Left hindlimb (tissue), 1 donor: ENCODE measurements at places on chromosomes 13 and 19.

- DNase-seq = no peak
Measured at GRCh38 chr19:6697291-6697690, 23.2 kb downstream of the C3 start.

DNA sequence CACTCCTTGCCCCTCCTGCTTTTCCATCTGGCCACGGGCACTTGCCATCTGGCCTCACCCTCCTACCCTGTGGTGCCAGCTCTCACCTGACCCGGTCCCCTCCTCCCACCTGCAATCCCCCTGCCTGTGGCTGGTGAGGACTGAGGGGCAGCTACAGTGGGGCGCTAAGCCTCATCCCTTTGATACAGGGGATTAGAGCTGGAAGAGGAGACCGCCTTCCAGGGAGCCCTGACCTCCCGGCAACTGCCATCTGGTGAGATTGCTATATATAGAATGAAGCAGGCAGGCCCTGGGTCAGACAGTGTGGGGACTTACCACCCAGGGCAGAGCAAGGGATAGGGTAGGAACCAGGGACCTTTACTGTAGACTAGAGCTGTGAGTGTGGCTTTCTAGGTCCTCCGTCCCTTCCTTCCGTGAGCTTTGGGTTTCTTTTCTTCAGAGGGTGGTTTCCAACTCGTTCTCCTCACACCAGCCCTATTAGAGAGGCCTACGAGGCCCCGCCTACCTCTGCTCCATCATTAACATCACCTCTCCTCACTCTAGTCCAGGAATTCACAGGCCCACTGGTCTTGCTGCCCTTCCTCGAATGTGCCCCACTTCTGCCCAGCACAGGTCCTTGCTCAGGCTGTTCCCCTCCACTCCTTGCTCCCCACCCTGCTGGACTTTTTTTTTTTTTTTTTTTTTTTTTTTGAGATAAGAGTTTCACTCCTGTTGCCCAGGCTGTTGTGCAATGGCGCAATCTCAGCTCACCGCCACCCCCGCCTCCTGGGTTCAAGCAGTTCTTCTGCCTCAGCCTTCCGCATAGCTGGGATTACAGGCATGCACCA is 7.7 kb downstream of the KASH5 start:
- no peak for DNase-seq

- no peak for DNase-seq
Measured at GRCh38 chr13:98025480-98026025, 72.1 kb downstream of the IPO5 start.

GRCh38 chr19:41531438-41532311 is 44.3 kb upstream of the CEACAM21 start:
- DNase-seq = peak; percentile 69

GRCh38 chr19:5966215-5966614 is 11.7 kb downstream of the RANBP3 start:
- no peak for DNase-seq

- no peak for DNase-seq
Measured at GRCh38 chr13:62375653-62376052, 960.0 kb upstream of the PCDH20 start.

- DNase-seq = peak; percentile 99
Measured at GRCh38 chr19:10835754-10836478, at the start of gene TMED1. Gene TMED1 (minus strand): TSS chr19:10836212. CDS start chr19:10836191, 21 bp downstream.

DNA sequence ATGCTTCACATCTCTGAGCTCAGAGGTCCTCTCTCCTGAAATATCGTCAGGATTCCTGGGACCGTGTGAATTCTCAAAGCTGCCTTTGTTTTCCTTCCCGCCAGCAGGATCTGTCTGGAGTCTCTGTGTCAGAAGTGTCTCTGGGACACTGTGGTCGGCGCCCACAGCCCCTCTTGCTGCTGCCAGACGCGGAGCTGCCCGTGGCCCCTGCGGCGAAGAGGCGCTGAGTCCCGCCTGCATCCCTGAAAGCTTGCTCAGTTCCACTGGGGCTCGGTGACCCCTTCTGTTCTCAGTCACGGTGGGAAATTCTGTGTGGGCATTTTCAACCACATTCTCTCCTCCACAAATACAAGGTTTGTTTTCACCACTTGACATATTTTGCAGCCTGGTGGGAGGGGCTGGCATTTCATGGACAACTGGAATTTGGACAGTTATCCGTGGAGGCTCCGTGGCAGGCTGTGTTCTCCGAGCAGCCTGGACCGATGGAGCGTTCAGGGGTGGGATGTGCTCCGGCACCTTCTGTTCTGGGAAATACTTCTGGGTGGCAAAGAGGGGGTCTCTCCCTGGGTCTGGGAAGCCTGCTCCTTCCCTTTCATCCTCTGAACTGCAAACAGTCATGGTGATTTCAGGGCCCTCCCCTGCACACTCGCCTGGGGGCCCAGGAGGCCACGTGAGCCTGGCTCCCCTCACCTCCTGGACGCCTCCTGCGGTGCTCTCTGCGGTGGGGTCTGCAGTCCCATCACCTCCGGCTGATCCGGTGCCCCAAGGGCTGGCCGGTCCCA is 42.6 kb upstream of the GRTP1 start:
- DNase-seq = peak; percentile 25

GRCh38 chr19:13318190-13318589 is 168.0 kb downstream of the IER2 start:
- no peak for DNase-seq

DNA sequence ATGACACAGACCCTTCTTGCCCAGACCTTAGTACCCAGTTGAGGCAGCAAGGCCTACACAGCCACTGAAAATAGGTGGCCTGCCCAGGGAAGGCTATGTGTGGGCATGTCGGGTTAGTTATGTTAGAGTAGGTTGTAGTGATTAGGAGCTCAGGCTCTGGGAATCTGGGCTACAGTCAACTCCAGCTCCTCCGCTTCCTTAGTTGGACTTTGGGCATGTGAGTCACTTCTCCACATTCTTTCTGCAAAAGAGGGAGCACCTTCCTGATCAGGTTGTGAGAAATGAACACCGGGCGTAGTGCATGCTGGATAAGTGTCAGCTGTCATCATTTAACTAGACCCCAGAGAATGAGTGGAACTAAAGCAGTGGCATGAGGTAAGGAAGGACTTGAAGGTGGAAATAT is 64.8 kb downstream of the ARHGAP35 start:
- DNase-seq = no peak

- DNase-seq = peak; percentile 33
Measured at GRCh38 chr19:2047449-2048103, 3.5 kb downstream of the MKNK2 start.

GRCh38 chr19:28034936-28035335 is 1178.0 kb downstream of the UQCRFS1 start:
- no peak for DNase-seq

DNA sequence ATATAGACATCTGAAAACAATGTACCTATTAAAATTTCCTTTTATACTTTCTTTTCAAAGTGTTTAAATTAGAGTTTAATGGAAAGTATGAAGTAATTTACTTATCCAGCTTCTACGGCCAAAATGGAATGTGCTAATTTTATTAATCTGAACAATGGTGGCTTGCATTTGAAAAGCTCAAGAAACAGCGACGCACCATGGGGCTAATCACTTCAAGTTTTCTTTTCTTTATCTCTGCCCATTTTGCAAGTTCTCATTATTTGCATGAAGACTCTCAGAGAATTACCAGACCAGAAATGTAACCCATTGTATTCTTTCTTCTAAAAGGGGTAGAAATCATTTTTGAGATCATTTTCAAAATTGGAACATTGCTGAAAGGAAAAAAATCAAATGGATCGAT is 204.0 kb upstream of the STARD13 start:
- DNase-seq = no peak

- DNase-seq = no peak
Measured at GRCh38 chr13:91302111-91302510, 45.4 kb upstream of the MIR17HG start.

GRCh38 chr19:48190288-48190884 is 19.9 kb downstream of the ZSWIM9 start:
- no peak for DNase-seq

DNA sequence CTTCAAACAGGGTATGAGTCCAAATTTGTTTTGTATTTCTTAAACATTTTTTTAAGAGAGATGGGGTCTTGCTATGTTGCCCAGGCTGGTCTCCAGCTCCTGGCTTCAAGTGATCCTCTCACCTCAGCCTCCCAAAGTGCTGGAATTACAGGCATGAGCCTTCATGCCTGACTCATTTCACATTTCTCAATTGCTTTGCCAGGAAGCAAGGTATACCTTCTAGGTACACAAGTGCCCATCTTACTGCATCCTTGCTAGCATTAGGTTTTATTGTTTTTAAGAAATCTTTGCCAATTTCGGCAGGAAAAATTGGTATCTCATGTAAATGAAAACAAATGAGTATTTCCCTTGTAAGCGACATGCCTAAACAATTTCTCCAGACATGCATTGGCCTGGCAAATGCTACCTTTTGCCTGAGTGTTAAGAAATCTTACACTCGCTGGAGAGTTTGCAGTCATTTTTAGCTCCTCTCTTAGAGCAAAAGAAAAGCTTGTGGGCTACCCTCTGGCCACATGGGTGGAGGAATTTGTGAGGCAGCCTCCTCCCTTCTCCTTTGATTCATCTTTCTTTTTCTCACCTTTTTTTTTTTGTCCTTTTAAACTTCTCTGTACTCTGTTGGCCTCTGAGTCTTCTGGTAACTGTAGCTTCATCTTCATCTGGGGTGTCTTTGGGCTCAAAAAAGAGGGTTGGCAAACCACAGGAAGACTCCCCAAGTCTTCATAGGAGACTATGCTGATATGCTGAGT is 33.0 kb downstream of the ACTL9 start:
- DNase-seq = no peak

DNA sequence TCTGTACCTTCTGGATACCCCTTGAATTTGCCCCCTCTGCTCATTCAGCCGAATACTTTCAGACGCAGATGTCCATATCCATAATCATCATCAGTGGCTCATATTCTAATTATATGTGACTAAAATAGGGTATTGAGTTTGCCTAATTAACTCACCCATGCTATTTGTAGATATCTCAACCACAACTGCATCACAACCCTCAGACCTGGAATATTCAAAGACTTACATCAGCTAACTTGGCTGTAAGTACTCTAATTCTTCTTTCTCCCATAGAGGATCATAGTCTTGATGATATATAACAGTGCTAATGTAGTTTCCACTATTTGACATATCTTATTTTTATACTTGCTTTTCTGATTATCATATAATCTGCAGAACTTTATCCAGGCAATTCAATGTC is 35.8 kb downstream of the RXFP2 start:
- DNase-seq = no peak

- no peak for DNase-seq
Measured at GRCh38 chr19:41577833-41578232, 1.9 kb downstream of the CEACAM21 start.

GRCh38 chr19:51887522-51888498 is at the start of gene ZNF577:
Gene ZNF577 (minus strand): TSS chr19:51887951. CDS start chr19:51880382, 7,569 bp downstream.
- DNase-seq = peak; percentile 93

DNA sequence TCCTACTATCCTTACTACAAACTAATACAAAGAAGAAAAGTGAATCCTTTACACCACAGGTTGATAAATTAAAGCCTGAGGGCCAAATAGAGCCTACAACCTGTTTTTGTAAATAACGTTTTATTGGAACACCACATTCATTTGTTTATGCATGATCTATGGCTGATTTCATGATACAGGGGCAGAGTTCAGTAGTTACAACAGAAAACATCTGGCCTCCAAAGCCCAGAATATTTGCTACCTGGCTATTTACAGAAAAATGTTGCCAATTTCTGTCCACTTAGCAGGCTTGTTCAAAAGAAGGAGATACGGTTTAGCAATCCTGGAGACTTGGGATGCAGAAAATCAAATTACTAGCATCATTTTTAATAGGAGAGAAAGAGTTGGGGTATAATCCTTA is 24.1 kb downstream of the DCT start:
- no peak for DNase-seq

GRCh38 chr13:112769615-112770014 is 79.8 kb downstream of the ATP11A start:
- no peak for DNase-seq

DNA sequence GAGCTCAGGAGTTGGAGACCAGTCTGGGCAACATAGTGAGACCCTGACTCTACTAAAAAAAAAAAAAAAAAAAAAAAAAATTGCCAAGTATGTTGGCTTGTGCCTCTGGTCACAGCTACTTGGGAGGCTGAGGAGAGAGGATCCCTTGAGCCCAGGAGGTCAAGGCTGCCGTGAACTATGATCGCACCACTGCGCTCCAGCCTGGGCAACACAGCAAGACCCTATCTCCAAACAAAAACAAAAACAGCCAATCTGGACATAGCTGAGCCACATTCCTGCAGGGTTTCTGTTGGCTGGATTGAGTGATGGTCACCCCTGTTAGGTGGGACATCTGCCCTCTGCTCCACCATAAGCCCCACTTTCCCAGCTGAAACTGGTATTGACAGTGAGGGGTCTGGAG is 13.6 kb upstream of the ANGPTL8 start:
- no peak for DNase-seq

GRCh38 chr13:48493066-48493765 is 39.7 kb downstream of the RCBTB2 start:
- DNase-seq = no peak

DNA sequence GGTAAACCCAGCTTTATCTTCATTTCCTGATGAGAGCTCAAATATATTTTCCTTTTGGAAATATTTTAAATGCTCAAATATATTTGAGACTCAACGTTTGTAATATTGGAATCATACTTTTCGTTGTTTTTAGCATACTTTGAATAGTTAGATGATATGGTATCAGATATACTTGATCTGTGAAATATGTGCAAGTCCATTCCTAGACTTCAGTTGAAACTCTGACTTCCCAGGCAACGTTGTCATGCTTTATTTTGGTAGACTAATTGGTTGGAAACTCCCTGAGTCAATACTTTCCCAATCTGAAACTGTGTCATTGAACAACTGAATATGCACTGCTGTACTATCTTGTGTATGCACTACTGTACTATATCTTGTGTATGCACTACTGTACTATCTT is 378.5 kb downstream of the MYO16 start:
- no peak for DNase-seq
